ENCODE measurements at places on chromosomes 3 and 15.

DNA sequence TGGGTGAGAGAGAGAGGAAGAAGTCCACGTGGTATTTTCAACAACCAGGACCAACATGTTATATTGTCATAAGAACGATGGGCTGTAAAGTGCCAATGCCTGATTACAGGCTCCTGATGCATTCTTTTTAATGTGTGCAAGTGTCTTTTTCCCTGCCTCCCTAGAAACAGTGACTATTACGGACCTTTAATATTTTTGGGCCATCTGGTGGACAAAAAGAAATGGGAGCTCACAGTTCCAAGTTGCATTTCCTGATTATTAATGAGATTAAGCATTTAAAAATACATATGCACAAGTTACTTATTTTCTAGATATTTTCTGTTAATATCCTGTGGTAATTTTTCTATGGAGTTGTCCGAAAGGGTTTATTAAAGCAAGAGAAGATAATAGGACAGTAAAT, 530.2 kb downstream of the NR2F2 start:
- DNase-seq: no peak

DNA sequence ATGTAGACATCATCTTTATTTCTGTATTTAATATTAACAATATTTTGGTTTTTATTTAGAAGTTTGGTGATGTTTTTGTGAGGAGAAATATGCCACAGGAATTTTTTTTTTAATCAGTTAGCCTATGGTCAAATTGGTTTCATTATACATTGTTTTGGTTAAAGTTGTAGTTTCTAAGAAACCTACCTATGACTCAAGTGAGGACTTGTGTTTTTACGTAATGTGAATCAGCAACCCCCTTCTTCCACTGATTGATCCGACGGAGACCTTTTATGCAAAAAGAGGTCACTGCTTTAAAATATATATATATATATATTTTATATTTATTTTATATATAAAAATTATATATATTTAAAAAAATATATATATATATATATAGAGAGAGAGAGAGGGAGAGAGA, 698.1 kb downstream of the FHIT start:
- no peak for DNase-seq

DNA sequence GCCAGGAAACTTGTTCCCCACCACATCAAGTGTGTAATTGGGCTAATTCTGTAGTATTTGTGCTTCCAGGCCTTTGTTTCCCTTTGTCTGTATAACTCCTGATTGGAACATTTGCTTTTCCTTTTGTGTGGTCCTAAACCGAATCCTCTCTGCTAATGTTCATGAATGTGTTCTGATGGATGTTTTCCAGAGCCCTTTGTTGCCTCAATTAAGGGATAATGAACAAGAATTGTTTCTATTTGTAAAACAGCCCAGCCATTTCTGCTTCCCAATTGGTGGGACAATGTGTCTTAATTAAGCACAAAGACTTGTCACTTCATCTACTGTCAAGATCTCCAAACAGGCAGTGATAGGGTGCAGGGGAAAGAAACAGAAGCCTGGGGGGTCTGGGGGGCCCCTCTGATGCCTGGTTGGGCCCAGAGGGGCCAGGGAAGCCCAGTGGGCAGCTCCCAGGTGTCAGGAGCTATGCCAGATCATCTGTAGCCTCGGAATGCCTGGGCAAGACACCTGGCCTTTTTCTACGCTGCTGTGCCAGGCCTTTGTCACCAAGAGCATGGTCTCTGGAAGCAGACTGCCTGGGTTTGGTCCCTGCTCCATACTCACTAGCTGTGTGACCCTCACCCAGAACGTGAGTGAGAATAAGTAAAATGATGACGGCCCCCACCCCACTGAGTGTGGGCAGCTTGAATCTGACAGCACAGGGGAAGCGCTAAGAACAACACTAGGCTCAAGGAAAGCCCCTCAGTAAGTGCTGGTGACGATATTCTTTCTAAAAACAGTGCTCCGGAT, 116.6 kb upstream of the PRR20G start:
- DNase-seq: no peak

- no peak for DNase-seq
Measured at GRCh38 chr3:195150181-195151118, 120.5 kb downstream of the XXYLT1 start.

DNA sequence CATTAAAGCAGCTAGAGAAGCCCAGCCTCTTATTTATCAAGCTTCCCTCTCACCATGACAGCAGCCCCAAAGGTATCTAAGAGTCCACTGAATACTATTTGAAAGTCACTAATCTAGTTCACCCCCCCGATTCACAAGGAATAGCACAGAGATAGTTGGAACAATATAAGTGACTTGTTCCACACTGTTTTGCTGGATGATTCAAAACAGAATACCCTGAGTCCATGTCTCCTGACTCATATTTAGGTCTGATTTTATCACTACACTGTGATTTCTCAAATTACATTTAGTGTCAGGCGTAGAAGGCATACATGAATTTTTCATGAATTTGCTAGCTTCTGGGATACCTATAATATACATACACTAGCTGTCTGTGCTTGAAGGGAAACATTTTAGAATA, 18.7 kb upstream of the EOGT start:
- DNase-seq: no peak

- no peak for DNase-seq
Measured at GRCh38 chr3:60386306-60386705, 864.9 kb downstream of the FHIT start.

- DNase-seq: no peak
Measured at GRCh38 chr15:98657721-98658120, 9.4 kb downstream of the IGF1R start.

- no peak for DNase-seq
Measured at GRCh38 chr3:147191795-147192385, 214.5 kb downstream of the ZIC4 start.

GRCh38 chr15:41336549-41336948, 3.9 kb downstream of the NUSAP1 start:
- no peak for DNase-seq

GRCh38 chr3:96813134-96813819, 1.1 kb upstream of the EPHA6 start:
- no peak for DNase-seq

- no peak for DNase-seq
Measured at GRCh38 chr3:186099178-186099577, 9.7 kb downstream of the ETV5 start.

DNA sequence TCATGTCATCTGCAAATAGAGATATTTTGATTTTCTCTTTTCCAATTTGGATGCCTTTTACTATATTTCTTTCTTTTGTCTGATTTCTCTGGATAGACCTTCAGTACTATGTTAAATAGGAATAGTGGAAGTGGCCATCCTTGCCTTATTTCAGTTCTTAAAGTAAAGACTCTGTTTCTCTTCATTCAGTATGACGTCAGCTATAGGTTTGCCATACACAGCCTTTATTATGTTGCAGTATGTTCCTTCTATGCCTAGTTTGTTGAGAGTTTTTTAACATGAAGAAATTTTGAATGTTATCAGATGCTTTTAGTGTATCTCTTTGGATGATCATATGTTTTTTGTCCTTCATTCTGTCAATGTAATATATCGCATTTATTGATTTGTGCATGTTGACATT, 566.7 kb upstream of the ROBO1 start:
- DNase-seq: no peak

- DNase-seq: no peak
Measured at GRCh38 chr3:130565224-130565623, 48.2 kb downstream of the COL6A6 start.
